Posterior cingulate gyrus (tissue), 11 donors: ENCODE measurements at places on chromosomes 13 and 19.

GRCh38 chr19:19543101-19543500 lies 5.0 kb downstream of the CILP2 start:
- DNase-seq, result no peak

- DNase-seq, result no peak
These were observed 35.7 kb downstream of the TSKS start for GRCh38 chr19:49727217-49728030.

GRCh38 chr13:33548069-33548468 lies 262.5 kb upstream of the STARD13 start:
- no peak for DNase-seq

GRCh38 chr19:29840066-29840950 lies 28.5 kb downstream of the CCNE1 start:
- DNase-seq, result no peak

DNA sequence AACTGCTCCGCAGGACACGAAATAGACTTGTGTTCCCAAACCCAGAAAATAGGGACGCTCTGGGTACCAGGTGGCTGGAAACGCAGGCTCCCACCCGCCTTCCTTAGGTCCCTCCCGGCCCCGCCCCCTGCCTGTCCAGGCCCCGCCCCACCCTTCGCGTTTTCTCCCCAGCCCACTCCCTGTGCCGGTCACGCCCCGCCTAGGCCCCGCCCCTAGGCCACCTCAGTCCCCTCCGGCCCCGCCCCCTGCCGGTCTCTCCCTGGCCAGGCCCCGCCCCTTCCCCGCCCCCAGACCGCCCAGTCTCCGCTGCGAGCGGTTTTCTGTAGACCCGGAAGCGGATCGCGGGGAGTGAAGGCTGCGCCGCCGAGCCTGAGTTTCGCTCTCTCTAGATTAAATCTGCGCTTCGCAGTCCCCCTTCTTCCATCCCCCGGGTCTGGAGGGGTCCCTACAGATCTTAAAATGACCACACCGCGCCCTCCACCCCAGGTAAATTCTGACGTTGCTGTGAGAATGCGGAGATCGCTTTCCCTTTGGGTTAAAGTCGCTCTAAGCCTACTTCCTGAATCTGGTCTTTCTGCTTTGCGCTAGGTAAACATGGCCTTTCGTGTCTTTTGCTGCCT lies 3.7 kb upstream of the ZNF665 start:
- peak; percentile 99 for DNase-seq

DNA sequence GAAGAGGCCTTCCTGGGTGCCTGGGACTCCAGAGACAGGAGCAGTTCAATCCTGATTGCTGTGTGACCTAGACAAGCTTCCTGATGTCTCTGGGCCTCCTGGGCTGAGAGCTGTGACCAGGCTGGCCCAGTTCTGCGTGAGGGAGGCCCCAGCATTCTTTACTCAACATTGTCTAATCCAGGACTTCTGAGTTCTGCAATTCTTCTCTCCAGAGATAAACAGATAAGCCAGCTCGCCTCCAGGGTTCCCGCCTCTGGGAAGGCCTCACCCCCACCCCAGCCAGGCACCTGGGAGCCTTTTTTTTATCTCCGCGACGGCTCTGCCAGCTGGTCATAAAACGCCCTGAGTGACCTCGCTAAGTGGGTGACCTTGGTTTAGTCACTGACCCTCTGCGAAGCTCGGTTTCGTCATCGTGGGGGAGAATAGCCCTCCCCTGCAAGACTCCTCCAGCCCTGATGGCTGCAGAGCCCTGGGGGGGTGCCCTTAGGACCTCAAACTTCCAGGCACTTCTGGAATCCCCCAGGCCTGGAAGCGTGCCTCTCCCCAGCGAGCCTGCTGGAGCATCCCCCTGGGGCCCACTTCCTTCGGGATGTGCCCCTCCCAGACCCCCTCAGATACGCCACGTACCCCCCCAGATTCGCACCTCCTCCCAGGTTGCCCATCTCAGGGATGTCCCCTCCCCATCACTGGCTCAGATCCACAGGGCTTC lies 1.9 kb downstream of the SULT2B1 start:
- no peak for DNase-seq

- no peak for DNase-seq
These were observed 13.1 kb downstream of the PCCA start for GRCh38 chr13:100102042-100102441.

- no peak for DNase-seq
These were observed 1.7 kb downstream of the ITM2B start for GRCh38 chr13:48234566-48235340.

DNA sequence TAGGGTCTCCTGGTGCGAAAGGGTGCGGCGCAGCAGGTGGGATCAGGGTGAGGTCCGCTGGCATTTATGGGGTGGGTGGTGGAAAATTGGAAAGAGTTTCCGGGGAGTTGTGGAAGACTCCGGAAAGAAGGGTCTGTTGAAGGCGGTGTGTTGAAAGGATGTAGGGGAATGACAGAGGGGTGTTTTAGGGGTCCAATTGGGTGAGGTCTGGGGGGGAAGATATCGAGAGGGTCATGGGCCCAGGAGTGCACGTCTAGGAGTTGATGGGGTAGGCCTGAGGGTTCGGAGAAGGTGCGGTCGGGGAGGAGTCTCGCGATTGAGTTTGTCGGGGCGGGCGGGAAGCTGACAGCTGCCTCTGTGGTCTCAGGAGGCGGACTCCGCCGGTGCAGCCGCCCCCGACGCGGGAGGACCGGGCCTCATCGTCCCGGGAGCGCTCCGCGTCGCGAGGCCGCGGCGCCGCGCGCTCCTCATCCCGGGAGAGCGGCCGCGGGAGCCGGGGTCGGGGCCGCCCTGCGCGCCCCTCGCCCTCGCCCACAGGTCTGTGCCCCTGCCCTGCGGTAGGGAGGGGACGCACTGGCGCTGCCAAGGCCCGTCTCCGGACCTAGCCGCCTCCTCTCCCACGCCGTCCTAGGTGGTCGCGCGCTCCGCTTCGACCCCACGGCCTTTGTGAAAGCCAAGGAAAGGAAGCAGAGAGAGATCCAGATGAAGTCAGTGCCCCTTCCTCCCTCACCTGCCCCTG lies 7.0 kb downstream of the PGLYRP1 start:
- no peak for DNase-seq

GRCh38 chr13:60134376-60134775 lies 29.4 kb downstream of the DIAPH3 start:
- DNase-seq, result no peak

DNA sequence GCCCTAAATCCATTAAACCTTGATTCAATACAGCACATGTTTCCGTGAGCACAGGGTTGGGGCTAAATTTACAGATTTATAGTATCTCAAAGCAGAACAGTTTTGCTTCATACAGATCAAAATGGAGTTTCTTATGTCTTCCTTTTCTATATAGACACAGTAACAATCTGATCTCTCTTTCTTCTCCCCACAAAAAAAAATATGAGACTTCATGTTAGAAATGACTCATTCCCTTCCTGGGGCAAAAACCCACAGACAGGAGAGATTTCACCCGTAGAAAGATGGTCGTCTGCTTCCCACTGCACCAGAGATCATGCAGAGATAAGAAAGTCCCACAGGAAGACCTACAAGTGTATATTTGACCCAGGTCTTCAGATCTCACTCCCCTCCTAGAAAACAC lies 7.7 kb upstream of the ZNF611 start:
- DNase-seq, result no peak

DNA sequence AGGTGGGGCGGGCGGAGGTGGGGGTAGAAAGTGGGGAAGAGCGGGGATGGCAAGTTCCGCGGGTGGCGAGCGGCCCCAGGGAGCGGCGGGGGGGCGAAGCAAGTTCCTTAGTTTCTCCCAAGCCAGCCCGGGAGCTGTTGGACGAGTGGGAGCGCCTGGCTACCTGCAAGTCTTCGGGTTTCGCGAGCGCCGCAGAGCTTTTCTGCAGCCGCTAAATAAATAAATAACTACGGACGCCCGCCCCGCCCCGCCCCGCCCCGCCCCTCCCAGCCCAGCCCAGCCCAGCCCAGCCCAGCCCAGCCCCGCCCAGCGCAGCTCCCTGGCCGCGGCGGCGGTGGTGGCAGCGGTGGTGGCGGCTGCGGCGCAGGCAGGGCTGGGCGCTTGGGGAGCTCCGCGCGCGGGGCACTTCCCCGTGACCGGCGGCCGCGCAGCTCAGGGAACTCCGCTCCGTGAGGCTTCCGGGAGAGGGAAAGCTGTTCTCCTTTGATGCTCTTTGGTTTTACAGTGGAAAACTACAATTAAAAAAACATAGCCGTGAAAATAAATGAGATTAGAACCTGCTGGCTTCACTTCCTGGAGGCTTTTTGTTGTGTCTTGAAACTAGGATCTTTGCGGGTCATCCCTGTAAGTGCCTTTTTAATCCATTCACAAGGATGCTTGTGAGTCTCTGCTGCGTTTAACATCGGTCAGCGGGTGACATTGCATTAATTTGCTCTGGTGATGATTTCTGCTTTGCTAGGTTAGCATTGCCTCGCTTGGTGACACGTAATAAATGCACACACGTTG lies at the start of gene UBE2L5:
Gene UBE2L5, plus strand, starts transcription at position 440 of the 786 bp plus-strand sequence. CDS start 5,498 bp downstream, outside the sequence.
- peak; percentile 92 for DNase-seq

DNA sequence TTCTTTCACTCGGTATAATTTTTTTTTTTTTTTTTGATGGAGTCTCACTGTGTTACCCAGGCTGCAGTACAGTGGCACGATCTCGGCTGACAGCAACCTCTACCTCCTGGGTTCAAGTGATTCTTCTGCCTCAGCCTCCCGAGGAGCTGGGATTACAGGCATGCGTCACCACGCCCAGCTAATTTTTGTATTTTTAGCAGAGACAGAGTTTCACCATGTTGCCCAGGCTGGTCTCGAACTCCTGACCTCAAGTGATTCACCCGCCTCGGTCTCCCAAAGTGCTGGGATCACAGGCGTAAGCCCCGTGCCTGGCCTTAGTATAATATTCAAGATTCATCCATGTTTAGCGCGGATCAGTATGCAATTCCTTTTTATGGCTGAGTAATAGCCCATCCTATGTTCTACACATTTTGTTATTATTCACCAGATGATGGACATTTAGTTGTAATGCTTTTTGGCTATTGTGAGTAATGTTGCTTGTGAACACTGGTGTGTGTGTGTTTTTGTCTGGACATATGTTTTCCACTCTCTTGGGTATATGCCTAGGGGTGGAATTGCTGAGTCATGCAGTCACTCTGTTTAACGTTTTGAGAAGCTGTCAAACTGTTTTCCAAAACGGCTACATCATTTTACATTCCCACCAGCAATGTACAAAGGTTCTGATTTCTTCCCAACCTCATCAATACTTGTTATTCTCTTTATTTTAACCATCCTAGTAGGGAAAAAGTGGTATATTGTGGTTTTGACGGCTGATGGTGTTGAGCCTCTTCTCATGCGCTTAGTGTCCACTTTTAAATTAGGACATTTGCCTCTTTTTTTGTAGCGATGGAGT lies 22.9 kb downstream of the PLEKHF1 start:
- no peak for DNase-seq

GRCh38 chr19:17739121-17739875 lies 12.0 kb upstream of the FCHO1 start:
- no peak for DNase-seq

- DNase-seq, result no peak
These were observed 51.1 kb downstream of the HS6ST3 start for GRCh38 chr13:96141032-96141431.

DNA sequence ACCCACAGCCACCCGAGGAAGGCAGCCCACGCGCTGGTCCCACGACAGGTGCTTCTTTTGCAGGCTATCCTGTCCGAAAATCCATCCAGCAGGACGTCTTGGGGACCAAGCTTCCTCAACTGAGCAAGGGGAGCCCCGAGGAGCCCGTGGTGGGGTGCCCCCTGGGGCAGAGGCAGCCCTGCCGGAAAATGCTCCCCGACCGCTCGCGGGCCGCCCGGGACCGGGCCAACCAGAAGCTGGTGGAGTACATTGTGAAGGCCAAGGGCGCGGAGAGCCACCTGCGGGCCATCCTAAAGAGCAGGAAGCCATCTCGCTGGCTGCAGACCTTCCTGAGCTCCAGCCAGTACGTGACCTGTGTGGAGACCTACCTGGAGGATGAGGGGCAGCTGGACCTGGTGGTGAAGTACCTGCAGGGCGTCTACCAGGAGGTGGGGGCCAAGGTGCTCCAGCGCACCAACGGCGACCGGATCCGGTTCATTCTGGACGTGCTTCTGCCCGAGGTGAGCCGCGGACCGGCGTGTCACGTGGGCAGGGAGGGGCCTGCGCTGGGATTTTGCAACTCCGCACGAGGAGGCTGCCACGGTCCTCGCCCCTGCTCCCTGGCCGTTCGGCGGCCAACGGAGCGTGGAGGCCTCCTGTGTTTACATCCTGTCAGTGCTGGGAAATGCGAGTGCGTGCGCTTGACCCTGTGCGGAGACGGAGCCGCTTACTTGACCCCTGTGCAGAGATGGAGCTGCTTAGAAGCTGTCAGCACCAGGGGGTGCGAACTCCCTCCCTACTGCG lies 12.9 kb upstream of the NDUFS7 start:
- DNase-seq, result no peak

DNA sequence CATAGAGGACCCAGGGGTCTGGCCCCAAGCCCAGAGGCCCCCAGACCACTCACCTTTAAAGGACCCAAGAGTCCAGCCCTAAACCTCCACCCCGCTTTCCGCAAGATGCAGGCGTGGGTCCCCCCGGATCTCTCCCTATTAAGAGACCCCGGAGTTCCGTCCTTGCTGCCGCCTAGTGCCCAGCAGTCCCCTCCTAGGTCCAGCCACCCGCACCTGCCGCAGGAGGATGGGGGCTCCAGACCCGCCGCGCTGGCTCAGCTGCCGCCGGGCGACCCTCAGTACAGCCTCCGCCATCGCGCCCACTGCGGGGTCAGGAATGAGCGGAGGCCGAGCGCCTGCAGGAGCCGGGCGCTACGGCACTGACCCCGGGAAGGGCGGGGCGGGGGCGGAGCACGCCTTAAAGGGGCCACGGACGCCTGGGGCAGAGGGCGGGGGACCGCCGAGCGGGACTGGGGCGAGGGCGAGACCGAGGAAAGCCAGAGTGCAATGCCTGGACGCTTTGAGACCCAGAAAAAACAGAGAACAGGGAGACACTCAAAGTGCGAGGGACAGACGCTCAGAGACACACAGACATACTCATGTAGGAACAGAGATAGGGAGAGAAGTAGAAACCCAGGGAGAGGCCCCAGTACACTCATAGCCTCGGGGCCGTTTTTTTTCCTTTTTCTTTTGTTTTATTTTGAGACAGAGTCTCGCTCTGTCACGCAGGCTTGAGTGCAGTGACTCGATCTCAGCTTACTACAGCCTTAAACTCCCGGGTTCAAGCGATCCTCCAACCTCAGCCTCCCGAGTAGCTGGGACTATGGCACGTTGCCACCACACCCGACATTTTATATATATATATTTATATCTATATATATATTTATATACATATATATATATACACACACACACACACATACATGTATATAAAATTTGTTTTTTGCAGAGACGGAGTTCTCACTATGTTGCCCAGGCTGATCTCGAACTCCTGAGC lies at the start of gene ETHE1:
Gene ETHE1, minus strand, starts transcription at position 318 of the 976 bp plus-strand sequence. Its CDS starts 24 bp downstream, at position 294.
- DNase-seq, result peak; percentile 85

DNA sequence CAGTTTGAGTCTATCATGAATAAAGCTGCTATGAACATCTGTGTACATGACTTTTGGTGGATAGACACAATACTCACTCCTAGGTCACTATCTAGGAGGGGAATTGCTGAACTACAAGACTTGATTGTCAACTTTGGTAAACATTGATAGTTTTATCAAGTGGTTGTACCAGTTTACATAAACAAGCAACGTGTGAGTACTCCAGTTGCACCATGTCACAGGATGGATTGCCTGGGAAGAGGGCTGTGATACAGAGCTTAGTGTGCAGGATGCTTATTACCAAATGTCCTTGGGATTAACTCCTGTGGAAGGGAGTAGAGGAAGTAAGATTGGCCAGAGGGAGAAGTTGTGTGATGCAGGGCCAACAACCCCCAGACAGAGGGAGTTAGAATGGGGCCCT lies 37.7 kb downstream of the RAP2A start:
- no peak for DNase-seq
